ENCODE measurements at places on chromosomes 6 and 20. TPM values are rescaled to one million over a fixed set of nuclear protein-coding genes. Genes with fewer than 3 reads are reported as not detected.

GRCh38 chr20:63711085-63711645 lies 3.3 kb downstream of the ZGPAT start:
- DNase-seq = no peak

DNA sequence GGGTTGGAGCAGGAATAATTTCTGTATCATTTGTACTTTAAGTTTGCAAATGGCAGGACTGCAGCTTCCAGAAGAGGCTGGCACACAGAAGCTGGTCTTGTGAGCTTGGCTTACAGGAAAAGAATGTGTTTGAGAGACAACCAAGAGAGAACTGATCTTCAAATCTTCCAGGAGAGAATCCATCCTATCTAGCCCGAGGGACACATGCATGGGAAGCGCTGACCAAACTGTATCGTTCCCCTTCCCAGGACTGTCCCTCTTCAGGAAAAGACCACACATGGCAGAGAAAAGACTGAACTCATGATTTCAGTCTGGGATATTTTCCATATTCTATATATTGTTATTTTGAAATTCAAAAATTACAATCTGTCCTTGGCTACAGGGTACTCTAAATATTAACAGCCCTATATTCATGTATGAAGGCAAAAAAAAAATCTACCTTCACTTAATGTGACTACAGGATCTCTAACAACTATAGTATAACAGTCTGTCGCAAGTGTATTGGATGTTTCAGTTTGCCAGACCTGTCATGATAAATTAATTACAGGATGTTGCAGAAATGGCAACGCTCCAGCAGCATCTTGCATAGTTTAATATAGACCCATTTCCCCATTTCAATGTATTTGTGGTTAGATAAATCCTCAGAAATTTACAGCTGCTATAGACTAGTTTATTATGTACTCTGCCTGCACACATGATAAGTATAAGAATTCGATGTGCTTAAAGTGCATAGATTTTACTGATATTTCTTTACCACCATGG lies 99.4 kb downstream of the MYB start:
- DNase-seq = no peak

- DNase-seq = no peak
These were observed 8.7 kb upstream of the GMEB2 start for GRCh38 chr20:63635431-63636141.

DNA sequence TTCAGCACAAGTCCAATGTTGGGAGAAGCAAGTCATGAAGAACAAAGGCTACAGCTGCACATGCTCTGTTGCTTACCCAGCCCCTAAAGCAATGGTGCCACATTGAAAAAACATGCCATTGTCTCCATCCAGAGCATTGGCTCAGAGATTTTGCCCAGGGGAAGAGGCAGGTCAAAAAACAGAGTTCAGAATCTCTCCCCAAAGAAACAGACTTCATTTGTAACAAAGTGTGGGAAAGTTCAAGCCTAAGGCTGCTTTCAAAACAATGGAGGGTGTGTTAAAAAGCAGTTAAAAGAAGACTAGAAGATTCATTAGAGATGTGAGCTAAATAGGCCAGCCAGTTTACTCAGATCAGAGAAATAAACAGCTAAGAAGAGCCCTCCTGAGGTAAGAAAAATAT lies 63.6 kb downstream of the DZANK1 start:
- DNase-seq = no peak

GRCh38 chr6:12865117-12865516 lies 148.6 kb downstream of the PHACTR1 start:
- DNase-seq = no peak

DNA sequence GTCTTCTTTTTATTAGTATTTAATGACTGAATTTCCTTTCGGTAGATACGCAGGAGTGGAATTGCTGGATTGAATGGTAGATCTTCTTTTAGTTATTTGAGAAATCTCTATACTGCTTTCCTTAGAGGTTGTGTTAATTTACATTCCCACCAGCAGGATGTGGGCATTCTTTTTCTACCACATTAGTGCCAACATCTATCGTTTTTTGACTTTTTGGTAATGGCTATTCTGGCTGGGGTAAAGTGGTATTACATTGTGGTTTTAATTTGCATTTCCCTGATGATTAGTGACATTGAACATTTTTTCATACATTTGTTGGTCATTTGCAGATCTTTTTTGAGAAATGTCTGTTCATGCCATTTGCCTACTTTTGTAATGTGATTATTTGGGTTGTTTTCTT lies 37.1 kb downstream of the SUMO4 start:
- DNase-seq = no peak

DNA sequence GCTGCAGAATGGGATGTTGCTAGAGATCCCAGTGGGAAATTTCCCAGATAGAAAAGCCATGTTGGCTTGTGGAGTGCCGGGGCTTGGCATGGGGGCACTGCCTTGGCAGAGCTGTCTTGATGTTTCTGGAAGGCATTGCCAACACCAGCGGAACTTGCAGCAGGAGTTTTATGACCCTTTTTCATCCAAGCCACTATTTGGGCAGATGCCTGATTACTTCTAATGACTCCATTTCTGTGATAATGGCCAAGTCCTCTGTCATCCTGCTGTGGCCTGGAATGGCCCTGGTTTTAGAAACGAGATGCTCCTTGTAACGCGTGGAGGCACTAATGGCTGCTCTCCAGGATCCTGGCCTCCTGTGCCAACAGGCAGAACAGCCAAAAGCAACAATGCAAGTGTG lies 229.0 kb downstream of the ZNF217 start:
- no peak for DNase-seq

GRCh38 chr20:3297079-3297378 lies 58.0 kb upstream of the SLC4A11 start:
- no peak for DNase-seq

DNA sequence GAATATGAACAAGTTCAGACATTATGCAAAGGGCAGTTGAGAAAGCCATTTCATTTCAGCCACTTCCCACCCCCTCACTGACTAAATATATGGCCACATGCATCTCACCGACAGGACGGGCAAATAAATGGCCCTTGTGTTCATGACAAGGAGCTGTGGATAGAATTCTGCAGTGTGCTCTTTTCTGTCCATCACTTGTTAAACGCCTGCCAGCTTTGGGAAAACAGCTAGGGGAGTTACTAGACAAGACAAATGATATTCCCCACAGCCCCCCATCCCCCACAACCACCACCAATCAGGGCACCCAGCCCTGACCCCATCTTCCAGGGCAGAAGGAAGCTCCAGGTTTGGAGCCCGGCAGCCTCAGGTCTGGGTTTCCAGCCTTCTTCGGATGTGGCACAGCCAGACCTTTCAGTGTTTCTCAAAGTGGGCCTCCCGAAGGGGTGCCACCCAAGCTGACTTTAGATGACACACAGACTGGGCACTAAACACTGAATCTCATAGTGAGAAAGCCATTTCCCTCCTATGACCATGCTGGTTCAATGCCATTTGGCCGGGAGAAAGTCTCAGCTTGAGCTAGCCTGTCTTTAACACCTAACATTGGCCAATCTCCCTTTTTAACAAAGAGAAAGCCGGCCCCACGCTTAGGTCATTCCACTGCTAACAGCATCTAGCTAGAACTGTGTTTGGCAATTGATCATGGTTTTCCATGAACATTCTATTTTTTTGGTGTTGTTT lies 4.0 kb upstream of the RIPOR3 start:
- DNase-seq = no peak

DNA sequence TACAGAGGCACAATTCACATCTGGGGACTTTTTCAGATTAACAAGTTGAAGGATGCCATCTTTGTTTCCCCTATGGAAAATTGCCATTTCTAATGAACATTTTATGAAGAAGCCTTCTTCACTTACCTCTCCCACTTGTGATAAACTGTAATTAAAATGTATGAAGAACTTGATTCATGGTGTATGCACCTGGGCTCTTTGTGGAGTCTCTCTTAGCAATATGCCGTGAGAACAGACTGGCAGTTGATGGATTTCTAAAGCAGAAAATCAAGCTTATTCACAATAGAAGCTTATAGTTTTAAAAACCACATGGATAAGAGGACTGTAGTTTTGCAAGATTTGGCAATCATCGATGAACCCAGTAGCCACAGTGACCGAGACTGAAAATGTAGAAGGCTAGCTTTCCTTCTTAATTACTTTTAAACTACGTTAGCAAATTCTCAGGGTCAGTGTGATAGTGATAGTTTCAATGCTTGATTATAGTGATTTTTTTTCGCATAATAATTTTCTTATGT lies 270.6 kb downstream of the PRL start:
- no peak for DNase-seq

DNA sequence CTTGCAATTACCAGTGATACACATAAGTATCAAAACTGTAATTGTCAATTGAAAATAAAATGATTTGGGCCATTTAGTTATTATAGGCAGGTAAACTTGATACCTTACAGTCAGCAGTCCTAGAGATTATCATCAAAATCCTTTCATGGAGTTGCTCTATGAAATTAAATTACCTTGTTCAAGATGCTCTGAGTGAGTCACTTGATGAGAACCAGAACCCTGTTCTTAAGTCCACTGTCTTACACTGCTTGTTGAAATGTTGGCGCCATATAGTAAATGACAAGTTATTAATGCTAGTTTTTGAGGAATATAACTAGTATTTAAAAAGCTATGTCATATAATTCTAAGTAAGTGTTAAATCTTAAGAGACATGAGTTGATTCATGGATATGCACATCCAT lies 37.2 kb upstream of the BAG2 start:
- DNase-seq = no peak

- no peak for DNase-seq
These were observed 152.0 kb downstream of the TSHZ2 start for GRCh38 chr20:53124075-53124551.

DNA sequence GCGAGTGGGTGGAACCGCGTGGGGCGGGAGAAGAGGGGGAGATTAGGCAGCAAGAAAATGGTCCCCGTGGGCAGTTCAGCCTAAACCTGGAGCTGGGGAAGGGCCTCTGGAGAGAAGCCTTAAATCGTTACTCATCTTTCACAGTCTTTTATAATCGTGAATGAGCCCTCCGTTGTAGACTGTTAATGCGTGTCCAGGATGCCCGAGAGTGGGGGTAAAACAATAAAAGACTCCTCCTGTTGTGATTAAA lies 11.0 kb upstream of the ELOVL5 start:
- no peak for DNase-seq

- peak; percentile 69 for DNase-seq
These were observed 17.4 kb downstream of the SERAC1 start for GRCh38 chr6:158150701-158151100.

GRCh38 chr6:139448051-139448649 lies 73.7 kb upstream of the CITED2 start:
- DNase-seq = no peak

DNA sequence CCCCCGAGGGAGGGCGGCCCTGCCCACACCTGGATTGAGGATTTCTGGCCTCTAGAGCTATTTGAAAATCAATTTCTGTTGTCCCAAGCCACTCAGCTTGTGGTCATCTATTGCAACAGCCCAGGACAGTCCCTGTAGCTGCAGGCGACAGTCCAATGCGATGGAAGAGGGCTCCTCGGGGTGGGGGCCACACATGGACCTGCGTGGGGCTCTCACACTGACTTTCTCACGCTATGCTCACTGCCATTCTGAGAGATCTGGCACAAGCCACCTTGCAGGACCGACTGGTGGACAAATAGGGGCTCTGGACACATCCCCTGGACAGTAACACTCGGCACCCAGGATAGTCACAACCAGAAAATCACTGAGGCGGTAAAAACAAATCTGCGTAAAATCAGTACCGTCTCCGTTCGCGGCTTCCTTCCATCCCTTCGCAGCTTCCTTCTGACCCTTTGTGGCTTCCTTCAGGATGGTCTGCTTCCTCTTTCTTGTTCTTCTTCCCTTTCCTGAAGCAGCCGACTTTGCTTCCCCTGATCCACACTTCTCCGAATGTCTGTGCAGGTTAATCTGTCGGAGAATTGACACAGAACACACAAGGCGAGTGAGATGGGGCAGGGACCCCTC lies 21.8 kb downstream of the CTCFL start:
- no peak for DNase-seq

GRCh38 chr6:40210628-40211056 lies 276.4 kb upstream of the MOCS1 start:
- no peak for DNase-seq

- DNase-seq = no peak
These were observed 19.0 kb downstream of the REM1 start for GRCh38 chr20:31494131-31494530.

DNA sequence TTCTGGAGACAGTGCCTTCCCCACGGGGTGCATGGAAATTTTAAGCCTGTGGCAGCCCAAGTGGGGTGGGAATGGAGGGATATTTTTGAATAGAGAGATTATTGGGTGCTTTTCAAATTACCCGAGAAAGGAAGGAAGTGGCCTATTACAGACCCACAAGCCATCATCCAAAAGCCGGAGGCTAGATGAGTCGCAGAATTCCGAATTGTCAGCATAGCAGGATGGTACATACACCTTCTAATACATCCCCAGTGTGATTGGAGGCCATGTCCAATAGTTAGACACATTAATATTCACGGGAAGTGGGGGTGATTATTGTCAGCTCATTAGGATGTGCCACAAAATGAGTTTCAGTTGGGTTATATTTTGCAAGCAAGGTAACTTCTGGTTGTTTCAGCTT lies 133.0 kb downstream of the FIG4 start:
- peak; percentile 9 for DNase-seq

- DNase-seq = no peak
These were observed 336.2 kb downstream of the UTRN start for GRCh38 chr6:144621332-144621731.

- no peak for DNase-seq
These were observed 179.0 kb upstream of the MMS22L start for GRCh38 chr6:97462031-97462430.

DNA sequence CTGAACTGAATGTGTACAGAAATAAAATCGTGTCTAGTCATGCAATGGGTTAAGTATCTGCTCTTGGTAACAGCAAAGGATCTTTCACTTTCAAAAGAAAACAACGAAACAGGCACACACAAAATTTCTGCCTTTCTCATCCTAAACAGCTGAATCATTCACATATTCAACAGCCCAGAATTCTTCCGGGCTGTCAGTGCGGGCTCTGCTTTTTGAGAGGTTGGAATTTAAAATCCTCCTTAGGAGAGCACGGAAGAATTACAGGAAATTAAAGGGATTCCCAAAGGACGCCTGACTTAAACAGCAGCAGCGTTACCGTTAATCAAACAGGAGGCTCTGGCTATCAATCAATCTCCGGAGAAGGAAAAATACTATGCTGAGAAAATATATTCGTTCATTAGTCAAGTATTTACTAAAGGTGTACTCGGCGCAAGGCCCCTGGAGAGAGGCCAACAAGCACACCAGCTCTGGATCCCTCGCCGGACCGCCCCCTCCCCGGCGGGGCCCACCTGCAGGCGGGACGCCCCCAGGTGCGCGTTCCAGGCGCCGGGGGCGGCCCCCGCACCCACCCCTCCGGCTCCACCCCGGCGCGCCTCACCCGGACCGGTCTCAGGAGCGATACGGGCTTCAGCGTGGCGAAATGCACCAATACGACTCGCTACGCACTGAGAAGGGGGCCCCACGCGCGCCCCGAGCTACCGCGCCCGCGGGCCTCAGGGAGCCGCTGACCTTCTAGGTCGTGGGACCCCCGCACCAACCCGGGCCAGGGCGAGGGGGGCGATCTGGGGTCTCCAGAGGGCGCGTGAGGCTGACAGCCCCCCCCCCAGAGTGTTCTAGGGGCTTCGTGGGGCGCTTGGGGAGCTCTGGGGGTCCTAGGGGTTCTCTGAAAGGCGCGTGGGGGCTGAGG lies 1.0 kb downstream of the NAPB start:
- peak; percentile 31 for DNase-seq

The PLCB1 gene
- 2.3 TPM for total RNA-seq

The SPTLC3 gene
- total RNA-seq = 10.0 TPM

The FAM184A gene
- 4.8 TPM for total RNA-seq

The GSTA2 gene
- total RNA-seq = not detected

The MYT1 gene
- total RNA-seq = not detected

The SLC35F1 gene
- 0.17 TPM for total RNA-seq

The ZSCAN12 gene
- total RNA-seq = 8.5 TPM

The LRRC1 gene
- 13.1 TPM for total RNA-seq

The CST2 gene
- total RNA-seq = not detected

The VSX1 gene
- total RNA-seq = not detected

The CLPSL2 gene
- not detected for total RNA-seq

The OXT gene
- not detected for total RNA-seq

All from Daoy (cell line).